GM12878 (cell line): ENCODE measurements at places on chromosomes 12 and 14.

DNA sequence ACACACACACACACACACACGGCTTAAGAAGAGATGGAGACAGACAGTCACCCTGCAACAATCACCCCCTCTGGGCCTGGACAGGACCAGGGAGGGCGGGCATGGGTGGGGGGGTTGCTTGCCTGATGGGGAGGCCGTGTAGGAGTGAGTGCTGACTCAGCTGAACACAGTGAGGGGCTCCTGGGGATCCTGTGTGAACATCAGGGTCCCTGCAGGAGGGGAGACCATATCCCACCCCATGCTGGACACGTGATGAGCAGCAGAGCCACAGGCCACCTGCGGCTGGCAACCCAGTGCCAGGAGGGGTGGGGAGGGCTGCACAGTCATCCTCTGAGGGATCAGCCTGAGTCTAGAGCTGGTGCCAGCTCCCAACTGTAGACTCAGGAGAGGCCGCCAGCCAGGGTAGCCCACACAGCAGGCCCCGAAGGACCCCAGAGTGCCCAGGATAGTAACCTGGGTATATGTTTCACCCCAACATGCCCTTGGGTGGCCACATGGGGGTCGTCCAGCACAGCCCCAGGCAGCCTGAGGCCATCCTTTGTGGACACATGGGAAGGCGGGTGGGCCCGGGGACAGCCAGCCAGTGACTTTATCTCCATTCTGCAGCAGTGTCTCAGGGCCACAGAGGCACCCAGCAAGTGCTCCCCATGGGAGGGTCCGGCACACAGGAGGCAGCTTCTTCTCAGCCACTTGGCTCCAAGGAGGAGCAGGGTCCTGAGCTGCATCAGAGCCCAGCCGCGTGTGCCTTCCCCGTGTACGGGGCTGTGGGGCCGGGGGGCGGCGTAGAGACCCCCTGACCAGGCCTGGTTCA is 73.7 kb upstream of the SFSWAP start:
- DNase-seq: no peak

- DNase-seq: no peak
Measured at GRCh38 chr12:116675339-116676107, 62.3 kb downstream of the SPRING1 start.

DNA sequence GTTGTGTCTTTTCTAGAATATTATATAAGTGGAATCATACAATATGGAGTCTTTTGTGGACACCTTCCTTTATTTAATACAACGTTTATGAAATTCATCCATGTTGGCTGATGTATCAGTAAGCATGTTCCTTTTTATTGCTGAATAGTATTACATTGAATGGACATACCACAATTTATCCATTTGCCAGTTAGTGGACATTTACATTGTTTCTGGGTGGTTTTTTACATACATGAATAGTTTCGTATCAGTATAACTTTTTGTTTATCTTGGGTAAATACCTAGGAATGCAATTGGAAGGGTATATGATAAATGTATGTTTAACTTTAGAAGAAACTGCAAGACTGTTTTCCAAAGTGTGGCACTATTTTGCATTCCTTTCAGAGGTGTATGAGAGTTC is 23.1 kb downstream of the IQSEC3 start:
- no peak for DNase-seq

GRCh38 chr14:22382955-22383354 is 206.1 kb downstream of the DAD1 start:
- no peak for DNase-seq

DNA sequence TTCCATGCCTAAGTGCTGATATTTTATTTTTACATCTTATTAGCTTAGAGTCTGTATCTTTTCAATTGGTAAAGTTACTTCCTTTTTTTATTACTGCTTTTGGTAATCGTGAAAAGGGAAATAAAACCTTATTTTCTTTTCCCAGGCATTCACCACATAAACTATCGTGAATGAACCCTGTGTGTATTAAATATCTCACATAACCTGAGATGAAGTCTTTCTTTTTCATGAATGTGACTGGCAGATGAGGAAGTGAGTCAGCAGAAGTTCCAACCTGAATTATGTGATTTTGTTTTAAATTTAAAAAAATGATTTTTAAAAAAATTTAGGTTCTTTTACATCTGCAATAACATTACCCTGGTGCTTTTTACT is 26.0 kb downstream of the MYBPC1 start:
- DNase-seq: no peak

DNA sequence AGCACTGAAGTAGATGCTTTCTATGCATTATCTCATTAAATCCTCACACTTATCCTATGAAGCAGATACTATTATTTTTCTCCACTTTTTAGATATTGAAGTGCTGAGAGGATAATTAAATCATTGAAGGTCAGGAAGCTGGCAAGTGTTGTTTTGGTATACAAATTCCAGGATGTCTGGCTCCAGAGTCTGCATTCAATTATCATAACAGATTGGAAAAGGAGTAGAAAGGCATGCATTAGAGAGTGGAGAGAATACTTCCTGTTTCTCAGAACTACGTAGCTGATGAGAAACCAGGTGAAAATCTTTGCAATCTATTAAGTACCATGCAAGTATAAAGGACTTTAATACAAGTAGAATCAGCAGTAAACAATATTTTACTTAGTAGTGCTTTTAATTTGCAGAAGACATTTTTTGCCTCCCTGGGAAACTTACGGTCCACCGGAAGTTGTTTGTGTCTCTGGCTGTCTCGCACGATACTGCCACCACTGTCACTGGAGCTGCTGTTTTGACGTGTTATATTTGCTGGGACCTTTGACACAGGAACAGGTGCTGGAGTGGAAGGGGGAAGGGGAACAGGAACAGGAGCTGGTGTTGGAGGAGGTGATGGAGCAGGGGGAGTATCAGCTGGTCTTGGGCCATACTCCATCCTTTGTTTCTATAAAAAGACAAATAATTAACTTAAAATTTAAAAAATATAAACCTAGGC is 158.0 kb downstream of the EPS8 start:
- no peak for DNase-seq

DNA sequence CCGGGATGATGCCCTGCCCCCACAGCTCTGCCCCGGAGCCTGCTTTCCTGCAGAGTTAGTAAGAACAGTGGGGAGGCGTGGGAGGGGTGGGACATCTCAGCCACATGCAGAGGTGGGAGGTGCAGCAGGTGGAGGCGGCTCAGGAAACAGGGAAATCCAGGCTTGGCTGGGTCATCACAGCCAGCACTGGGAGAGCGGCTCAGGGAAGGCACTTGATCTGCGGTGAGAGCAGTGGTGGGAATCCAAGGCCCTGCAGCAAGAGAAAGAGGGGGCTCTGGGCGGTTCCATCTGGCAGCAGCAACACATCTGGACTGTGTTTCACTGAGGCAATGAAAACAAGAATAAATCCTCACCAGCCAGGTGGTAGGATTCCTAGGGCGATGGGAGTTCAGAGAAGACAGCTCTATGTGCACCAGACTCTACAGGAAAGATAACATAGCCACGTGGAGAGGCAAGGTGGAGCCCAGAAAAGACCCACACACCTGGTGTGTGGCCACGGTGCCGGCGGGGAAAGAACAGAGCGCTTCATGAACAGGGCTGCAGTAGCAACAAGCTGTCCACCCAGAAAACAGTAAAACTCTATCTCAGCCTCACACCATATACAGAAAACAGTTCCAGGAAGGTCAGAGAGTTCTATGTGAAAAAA is 57.6 kb downstream of the CCDC85C start:
- DNase-seq: no peak

DNA sequence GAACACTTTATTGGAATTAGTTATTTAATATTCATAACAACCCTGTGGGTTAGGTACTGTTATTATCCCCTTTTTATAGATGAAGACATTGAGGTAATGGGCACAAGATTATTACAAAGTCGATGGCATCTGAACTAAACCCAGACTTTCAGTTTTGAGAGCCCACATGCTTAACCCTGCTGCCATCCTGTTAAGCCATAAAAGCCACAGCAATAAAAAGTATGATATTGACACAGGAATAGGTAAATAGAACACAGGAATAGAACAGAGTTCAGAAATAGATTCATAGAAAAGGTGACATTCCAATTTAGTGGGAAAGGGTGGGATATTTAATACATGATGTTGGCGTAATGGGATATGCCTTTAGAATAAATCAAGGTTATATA is 119.8 kb downstream of the SLC38A1 start:
- DNase-seq: no peak

DNA sequence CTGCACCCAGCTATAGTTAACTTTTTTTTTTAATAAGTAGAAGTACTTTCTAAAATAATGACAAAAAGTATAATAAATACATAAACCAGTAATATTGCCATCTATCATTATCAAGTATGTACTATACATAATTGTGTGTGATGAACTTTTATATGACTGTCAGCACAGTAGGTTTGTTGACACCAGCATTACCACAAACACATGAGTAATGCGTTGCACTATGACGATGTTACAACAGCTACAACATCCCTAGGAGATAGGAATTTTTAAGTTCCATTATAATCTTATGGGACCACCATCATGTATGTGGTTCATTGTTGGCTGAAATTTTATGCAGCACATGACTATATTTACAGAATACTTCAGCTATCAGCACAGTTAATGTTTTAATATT is 62.9 kb upstream of the VSX2 start:
- no peak for DNase-seq

DNA sequence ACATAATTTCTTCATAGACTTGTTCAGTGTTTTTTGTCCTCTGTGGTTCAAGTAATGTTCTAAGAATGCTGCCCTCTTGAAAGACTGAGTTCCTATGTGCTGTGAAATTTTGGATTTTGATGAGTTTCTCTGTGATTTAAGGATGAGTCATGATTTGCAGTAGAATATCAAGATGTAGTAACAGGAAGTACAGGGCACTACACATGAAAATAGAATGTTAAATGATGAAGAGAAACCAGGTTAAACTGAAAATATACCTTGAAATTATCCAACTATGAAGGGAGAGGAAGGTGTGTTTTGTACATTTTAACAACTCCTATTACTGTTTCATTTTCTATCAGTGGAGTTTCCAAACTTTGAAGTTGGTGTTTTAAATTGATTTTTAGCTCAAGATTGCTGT is 4.8 kb downstream of the ELK3 start:
- DNase-seq: no peak

DNA sequence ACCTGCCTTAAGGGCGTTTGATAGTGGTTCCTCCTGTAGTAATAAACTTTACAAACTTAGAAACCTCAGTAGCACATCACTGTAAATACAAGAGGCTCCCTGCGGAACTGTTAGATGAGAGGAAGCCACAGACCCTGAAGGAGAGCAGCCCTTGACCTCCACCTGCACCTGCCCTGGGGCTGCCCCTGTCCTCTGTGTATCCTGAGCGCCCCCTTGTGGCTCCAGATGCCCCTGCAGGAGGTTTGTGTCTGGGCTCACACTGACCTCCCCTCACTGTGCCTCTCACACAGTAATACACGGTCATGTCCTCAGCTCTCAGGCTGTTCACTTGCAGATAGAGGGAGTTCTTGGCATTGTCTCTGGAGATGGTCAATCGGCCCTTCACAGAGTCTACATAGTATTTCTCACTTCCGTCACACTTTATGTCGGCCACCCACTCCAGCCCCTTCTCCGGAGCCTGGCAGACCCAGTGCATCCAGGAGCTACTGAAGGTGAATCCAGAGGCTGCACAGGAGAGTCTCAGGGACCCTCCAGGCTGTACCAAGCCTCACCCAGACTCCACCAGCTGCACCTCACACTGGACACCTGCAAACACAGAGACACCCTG is 1059.8 kb downstream of the TMEM121 start:
- DNase-seq: no peak
